ENCODE measurements at places on chromosomes 6 and 20. TPM values are rescaled to one million over a fixed set of nuclear protein-coding genes. Genes with fewer than 3 reads are reported as not detected.
A peak's percentile ranks its signal among the peaks of the same experiment; 100 is the strongest.

The PRL gene
- 0.58 TPM for total RNA-seq

The ZBTB9 gene
- total RNA-seq = 4.6 TPM

The ADGB gene
- not detected for total RNA-seq

The LBP gene
- 59.3 TPM for total RNA-seq

The MYO6 gene
- total RNA-seq = 19.9 TPM

The SNAI1 gene
- 19.1 TPM for total RNA-seq

The MCHR2 gene
- total RNA-seq = not detected

The BTNL2 gene
- total RNA-seq = not detected

The ZNF165 gene
- 0.19 TPM for total RNA-seq

The TMEM217 gene
- 0.51 TPM for total RNA-seq

The TMEM200A gene
- total RNA-seq = 4.3 TPM

The INSM1 gene
- total RNA-seq = not detected

The MAK gene
- 0.71 TPM for total RNA-seq

The ADGRF1 gene
- total RNA-seq = not detected

The TLDC2 gene
- not detected for total RNA-seq

The TFAP2B gene
- total RNA-seq = not detected

- DNase-seq = no peak
Observed at GRCh38 chr20:56608376-56608775, 20.7 kb upstream of the TFAP2C start.

DNA sequence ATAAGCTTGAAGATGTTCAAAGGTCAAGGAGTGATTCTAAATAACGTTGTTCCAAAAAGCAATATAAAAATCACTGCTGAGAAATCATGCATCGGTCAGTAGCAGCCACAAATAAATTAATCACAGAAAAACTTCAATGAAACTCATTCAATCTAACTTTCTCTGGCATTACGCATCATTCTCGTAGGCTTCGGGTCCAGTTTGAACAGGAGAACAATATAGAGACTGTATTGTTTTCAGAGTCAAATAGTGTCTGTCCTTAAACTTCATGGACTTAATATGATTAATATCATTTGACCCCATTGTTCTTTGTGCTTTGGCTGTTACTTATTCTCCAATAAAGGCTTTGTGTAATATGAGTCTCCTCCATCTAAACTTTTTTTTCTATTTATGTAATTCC lies 200.4 kb downstream of the C6orf118 start:
- no peak for DNase-seq

DNA sequence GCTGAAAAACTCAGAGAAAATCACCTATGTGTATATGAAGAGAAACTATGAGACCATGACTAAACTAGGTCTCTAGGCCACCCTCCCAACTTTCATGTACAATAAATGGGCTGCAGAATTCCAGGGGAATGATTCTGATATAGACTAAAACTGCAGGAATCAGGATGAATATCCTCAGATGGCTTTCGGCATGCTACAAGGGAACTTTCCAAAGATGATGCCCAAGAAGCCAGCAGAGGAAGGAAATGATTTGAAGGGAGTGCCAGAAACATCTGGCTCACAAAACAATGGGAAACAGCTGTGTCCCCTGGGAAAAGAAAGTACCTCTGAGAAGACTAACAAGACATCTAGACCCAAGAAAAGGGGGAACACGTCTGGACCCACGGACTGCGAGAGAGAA lies 41.1 kb downstream of the PLN start:
- DNase-seq = no peak

- no peak for DNase-seq
Observed at GRCh38 chr6:155085582-155086257, 90.6 kb downstream of the TIAM2 start.

- DNase-seq = no peak
Observed at GRCh38 chr6:166005944-166006899, 161.4 kb downstream of the TBXT start.

DNA sequence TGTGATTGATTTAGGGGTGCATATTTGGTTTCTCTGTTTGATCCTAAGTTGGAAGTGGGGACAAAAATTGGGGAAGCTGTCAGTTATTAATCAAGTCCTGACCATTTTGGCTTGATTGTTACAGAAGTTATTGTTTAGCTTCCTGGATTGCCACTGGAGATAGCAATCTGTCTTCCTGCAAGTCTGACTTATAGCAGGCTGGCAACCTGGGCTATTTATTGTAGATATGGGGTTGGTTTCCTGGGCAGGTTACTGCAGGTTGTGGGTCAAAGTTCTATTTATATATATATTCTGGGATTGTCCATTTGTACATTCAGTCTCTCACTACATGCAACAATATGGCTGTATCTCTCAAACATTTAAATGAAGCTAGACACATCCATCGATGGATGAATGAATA lies 17.8 kb downstream of the KCNS1 start:
- DNase-seq = no peak

DNA sequence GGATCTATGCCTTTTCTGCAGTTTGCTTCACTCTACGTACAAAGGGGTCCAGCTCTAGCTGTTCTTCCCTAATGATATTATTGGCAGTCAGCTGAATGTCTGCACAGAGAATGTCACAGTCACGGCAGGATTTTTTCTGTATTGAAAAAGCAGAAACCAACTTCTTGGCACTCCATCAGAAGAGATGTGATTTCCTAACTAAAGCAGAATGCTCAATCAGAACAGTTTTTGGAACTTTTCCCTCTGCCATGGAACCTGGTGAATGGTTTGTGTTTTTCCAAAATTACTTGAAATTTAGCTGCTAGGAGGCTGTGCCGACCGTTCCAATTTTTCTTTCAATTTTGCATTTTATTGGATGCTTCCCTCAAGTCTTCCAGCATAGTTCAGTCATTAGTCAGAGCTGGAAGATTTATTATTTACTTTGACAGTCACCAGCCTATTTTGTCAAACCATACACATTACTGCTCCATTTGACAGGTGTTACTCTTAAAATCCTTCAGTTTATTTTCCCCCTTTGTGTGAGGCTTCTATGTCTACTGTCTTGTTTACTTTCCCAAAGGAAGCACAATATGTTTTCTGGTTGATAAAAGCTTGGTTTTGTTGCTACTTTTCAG lies 259.6 kb upstream of the EPHA7 start:
- DNase-seq = no peak

GRCh38 chr6:134352786-134353480 lies 35.0 kb upstream of the SGK1 start:
- no peak for DNase-seq

DNA sequence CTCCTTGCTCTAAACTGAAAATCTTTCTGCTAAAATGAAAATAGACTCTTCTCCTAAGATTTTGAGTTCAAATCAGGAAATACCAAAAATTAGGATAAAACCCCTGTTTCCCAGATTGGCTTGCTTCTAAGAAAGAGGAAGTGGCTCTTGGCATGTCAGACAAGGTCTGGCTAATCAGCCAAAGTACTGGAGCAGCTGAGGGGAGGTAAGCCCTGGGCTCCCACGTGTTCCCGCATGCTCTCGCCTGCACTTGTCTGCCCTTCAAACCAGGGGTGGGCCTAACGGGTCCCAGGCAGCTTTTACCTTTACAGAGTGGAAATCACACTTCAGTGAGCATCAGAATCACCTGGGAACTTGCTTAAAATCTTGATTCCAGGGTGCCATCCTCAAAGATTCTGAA lies 43.2 kb upstream of the GABRR1 start:
- no peak for DNase-seq

GRCh38 chr6:124487623-124488431 lies 474.4 kb upstream of the RNF217 start:
- DNase-seq = no peak

- DNase-seq = no peak
Observed at GRCh38 chr6:159594106-159594749, 98.8 kb downstream of the SOD2 start.

DNA sequence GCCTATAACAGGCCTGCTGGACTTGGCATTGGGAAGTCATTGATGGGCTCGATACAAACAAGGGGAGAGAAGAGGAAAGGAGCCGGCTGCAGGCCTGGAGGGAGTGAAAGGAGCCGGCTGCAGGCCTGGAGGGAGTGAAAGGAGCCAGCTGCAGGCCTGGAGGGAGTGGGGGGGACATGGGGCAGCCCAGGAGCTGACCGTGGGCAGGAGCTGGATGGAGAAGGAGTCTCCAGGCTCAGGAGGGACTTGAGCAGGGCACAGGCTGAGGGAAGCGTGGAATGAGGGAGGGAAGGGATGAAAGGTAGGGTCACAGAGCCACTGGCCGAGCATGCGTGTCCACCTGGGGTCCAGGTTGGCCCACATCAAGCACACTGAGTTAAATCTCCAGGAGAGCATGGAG lies 32.0 kb downstream of the RPP40 start:
- peak; percentile 43 for DNase-seq

GRCh38 chr6:55979526-55979925 lies 104.1 kb upstream of the BMP5 start:
- DNase-seq = no peak

DNA sequence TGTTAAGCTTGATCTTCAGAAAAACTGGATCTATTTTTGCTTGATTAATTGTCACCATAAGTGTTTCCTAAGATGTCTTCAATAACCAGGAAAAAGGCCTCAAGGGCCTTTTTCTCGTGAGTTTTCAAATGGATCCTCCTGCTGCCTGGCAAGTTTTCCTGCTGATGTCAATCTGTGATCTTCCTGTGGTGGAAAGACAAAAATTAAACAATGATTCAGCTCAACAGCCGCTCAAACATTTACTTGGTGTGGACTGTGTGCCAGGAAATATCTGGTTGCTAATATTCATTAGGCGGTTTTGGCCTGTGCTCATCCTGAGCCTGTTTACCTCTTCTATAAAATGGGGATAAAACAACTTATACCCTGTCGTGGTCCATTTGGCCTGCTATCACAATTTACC lies 35.4 kb upstream of the SSTR4 start:
- DNase-seq = no peak

GRCh38 chr20:31517373-31517772 lies 3.1 kb downstream of the HM13 start:
- DNase-seq = no peak

GRCh38 chr6:143971482-143972205 lies 36.4 kb downstream of the PLAGL1 start:
- no peak for DNase-seq

DNA sequence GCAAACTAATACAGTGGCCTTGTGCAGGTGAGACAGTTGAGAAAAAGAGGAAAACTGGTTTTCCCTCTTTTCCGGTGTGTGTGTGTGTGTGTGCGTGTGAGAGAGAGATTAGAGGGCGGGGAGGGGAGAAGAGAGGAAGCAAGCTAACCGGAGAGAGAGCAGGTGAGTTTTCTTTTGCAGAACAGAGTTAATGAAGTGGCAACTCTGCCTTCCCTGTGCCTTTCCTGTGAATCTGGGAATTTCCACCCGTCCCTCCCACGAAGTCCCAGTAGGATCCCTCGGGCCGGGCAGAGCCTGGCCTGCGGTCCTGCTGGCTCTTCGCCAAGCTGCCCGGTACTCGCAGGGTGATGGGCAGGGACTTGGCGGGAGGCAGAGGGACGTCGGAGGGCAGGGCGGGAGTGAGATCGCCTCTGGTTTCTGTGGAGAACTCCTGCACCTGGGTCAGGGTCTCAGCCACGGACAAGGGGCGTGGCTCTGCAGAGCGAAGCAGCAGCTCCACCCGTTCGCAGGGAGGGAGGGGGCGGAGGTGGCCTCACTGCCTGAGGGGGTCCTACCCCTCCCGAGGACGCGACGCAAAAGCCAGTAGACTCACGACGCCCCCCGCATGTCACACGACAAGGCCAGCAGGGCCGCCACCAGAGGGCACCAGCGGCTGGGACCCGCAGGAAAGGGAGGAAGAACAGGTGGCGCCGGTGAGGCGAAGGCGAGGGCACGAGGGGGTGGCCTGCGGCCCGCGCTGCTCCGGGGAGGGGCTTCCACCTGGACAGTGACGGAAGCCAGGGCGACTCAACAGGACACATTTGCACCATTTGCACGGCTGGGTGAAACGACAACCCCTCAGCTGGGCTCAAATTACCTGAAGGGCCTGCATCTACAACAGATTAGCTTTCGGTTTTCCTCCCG lies 51.2 kb upstream of the RNF182 start:
- no peak for DNase-seq

GRCh38 chr6:82971877-82972460 lies 93.7 kb downstream of the UBE3D start:
- no peak for DNase-seq

GRCh38 chr6:122202576-122203137 lies 196.8 kb upstream of the HSF2 start:
- no peak for DNase-seq

DNA sequence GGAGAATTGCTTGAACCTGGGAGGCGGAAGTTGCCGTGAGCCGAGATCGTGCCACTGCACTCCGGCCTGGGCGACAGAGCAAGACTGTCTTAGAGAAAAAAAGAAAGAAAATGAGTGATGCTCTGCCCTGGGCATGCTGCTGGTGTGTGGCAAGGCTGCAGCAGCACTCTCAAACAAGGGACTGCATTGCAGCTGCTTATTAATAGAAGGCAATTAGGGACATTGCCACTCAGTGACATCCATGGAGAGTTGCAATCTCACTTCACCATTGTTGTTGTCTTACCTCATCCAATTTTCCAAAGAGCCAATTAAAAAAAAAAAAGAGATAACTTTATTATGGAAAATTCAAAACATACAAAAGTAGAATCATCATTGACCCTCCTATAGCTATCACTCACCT lies 131.1 kb downstream of the LRRC1 start:
- DNase-seq = no peak

All from mesenteric fat pad (tissue), 1 donor.